Trophoblast cell (in vitro differentiated cells and primary cell): ENCODE measurements at places on chromosomes 6 and 20.

DNA sequence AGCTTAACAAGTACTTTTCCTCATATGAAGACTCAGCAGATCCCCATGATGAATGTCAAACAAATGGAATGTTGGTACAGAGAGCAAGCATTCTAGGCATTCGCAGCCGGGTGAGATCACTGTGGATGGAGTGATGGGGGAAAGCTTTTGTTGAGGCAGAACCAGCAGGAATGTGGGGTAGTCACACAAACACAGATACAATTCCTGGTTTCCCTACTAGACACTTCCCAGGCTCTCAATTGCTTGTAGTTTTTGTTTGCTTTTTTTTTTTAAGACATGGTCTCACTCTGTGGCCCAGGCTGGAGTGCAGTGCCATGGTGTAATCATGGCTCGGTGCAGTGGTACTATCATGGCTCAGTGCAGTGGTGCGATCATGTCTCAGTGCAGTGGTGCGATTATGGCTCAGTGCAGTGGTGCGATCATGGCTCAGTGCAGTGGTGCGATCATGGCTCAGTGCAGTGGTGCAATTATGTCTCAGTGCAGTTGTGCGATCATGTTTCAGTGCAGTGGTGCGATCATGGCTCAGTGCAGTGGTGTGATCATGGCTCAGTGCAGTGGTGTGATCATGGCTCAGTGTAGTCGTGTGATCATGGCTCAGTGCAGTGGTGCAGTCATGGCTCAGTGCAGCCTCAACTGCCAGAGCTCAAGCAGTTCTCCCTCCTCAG lies 15.4 kb upstream of the IER3 start:
- peak; percentile 86 for DNase-seq

GRCh38 chr6:49730251-49730650 lies 13.9 kb downstream of the CRISP3 start:
- DNase-seq, result no peak

DNA sequence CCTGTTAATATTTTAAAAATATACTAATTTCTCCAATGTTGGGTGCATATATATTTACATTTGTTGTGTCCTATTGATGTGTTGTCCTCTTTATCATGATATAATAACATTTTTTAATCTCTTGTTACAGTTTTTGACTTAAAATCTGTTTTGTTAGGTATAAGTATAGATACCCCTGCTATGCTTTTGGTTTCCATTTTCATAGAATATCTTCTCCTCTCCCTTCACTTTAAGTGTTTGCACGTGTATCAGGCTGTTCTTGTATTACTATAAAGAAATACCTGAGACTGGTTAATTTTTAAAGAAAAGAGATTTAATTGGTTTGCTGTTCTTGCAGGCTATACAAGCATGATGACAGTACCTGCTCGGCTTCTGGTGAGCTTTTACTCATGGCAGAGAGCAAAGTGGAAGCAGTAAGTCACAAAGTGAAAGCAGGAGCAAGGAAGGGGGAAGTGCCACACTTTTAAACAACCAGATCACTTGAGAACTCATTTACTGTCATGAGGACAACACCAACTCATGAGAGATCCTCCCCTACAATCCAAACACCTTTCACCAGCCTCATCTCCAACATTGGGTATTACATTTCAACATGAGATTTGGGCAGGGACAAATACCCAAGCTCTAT lies 340.5 kb upstream of the SYNCRIP start:
- DNase-seq, result no peak

- DNase-seq, result no peak
Observed at GRCh38 chr6:127879685-127880084, 21.2 kb downstream of the THEMIS start.

DNA sequence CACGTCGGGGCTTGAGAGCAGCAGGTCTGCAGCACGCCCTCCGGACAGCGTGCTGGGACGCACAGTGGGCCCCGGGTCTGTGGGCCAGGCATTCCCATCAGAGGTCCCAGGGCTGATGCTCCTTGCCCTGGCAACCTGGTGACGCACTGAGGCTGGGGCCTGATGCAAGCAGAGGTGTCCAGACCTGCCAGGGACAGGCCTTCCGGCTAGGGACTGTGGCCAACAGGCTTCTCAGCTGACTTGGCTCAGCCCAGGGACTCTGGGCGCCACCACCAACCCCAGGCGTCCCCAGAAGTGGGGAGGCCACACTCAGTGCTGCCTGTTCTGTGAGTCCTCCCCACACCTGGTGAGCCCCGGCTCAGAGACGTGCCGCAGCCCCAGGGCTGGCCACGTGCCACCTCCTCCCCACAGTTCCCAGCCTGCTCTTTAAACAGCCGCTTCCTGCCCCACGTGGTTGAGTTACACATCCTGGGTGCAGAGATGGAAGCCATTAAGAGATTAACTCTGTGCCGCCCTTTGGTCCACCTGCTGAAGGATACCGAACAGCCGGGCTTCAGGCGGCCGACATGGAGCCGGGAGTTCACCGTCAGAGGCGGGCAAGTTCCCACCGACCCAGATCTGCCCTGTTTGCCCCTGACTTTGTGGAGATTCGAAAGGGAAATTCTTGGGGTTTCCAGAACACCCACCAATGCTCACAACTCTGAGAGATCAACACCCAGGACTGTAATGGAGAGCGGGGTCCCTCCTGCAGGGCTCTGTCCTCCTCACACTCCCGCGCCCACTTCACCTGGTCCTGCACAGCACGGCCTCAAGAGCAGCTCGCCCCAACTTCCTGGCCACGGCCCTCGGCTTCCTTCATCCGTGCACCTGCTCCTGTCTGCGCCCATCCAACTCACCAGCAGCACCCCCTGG lies 37.6 kb upstream of the ZBP1 start:
- DNase-seq, result no peak

DNA sequence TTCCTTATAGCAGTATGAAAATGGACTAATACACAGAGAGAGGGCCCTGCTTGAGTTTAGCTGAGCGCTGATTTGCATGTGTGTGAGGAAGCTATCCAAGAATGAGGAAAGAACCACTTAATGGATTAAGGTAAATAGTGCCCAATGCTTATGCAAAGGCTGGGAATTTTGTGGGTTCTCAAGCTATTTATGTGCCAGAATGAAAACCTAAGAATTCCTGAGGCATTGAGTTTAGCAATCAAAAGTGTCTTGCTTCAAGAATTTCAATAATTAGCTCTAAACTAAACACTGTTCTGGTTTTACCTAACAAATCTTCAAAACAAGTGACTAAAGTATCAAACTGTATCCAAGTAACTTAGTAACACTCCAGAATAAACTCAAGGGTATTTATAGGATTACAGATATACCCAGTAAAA lies 7.0 kb upstream of the OR14J1 start:
- no peak for DNase-seq

DNA sequence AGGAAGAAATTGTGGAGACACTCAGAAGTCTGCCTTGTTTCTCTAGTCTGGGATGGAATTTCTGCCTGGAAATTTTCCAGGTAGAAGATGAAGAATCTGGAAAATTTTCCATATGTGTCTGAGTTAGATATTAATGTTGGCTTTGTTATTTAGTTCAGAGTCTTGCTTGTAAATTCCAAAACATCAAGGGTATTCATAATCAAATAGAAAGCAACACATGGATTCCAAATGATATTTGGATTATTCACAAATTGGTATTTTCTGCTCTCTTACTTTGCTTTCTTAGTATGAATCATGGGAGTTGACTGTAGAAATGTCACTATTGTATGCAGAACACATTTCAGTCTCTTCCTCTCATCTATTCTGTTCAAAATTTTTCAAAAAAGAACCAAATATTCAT lies 116.0 kb downstream of the GRIK2 start:
- DNase-seq, result no peak

GRCh38 chr20:31452575-31452974 lies 12.1 kb downstream of the DEFB123 start:
- DNase-seq, result no peak

DNA sequence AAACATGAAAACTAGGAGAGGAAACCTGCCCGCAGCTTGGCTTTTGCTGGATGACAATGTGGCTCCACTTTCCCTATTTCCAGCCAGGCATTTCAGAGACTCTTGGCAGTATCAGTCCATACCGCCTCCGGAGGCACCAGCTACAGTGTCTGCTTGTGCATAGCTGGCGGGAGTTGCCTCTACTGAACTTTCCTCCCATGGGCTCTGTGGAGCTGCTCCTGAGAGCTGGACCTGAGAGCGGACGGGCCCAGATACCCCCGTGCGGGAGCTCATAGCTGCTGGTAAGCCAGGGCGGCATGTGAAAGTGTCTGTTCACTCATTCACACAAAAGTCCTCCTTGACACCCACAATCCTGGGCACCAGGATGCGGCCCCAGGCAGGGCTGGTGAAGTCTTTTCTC lies 130.3 kb upstream of the PMEPA1 start:
- no peak for DNase-seq

- DNase-seq, result peak; percentile 54
Observed at GRCh38 chr6:134585517-134585873, 267.6 kb upstream of the SGK1 start.

DNA sequence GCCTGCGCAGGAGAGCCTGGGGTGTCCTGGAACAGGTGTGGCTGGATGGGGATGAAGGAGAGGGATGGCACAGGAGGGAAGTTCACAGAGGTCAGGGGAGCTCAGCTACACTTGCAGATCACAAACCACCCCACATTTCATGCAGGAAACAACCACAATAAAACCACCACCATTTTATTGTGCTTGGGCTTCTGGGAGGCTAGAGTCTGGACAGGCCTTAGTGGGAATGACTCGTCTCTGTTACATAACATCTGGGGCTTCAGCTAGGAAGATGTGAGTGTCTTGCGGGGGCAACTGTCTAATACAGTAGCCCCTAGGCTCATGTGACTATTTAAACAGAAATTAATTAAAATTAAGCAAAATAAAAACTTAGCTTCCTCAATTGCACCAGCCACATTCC lies 33.4 kb downstream of the SNX5 start:
- DNase-seq, result no peak

DNA sequence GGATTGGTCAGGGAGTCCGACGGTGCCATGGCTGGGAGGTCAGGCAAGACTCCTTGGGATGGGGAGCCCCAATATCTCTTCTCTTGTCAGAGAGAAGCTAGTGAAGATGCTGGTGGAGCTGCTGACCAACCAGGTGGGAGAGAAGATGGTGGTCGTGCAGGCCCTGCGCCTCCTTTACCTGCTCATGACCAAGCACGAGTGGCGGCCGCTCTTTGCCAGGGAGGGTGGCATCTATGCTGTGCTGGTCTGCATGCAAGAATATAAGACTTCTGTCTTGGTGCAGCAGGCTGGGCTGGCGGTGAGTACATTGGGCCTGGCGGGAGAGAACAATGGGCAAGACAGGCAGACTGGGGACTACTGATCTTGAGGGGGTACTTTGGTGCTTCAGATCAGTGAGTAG lies 10.9 kb downstream of the CUL9 start:
- no peak for DNase-seq

GRCh38 chr6:499617-500016 lies 108.1 kb downstream of the IRF4 start:
- DNase-seq, result no peak

- DNase-seq, result no peak
Observed at GRCh38 chr6:151142676-151143075, 97.1 kb upstream of the AKAP12 start.

DNA sequence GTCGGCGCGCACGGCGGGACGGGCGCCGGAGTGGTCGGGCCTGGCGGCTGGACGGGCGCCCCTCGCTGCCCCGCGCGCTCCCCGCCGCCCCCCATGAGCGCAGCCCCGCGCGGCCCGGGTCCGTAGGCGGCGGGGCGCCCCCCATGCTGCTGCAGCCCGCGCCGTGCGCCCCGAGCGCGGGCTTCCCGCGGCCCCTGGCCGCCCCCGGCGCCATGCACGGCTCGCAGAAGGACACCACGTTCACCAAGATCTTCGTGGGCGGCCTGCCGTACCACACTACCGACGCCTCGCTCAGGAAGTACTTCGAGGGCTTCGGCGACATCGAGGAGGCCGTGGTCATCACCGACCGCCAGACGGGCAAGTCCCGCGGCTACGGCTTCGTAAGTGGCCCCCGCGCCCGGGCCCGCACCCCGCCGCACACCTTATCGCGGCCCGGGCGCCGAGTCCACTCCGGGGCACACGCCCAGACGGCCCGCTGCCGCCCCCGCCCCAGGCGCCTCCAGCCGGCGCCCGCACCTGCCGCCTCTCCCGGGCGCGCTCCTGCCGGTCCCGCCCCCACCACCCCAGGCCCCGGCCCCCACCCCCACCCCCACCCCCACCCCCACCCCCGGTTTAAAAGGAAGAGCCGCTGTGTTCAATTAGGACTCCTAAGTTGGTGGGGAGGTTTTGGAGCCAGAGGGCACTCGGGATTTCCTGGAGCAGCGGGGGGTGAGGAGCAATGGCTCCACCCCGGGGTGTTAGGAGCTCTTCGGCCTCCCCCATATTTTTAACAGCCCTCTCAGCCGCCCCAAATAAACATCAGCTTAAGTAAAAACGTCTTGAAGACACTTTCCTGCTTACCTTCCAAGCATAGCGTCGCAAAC lies 474 bp downstream of the RBM38 start:
- no peak for DNase-seq

DNA sequence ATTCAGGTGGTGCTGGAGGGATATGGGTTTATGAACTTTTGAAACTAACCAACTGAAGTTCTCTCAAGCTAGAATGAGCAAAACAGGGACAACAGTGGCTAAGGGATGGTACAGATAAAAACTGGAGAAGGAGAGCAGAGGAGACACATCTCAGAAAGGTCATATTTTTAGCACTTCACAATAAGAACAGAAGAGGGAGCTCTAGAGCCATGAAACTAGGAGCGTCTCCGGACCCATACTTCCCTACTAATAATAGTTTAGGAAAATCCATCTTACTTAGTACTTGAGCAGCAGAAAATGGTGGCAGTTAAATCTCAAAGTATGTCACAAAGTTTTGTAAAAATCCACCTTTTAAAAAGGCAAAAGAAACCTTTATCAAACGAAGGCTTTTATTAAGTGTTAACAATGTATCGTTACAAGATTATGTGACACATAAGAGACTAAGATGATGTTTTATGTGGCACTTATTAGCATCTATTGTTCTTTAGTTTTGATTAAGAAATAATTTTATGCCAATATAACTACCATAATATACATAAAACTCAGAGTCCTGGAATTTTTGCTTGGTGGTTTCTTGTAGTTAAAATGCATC lies 278.6 kb downstream of the TBC1D32 start:
- DNase-seq, result peak; percentile 87

DNA sequence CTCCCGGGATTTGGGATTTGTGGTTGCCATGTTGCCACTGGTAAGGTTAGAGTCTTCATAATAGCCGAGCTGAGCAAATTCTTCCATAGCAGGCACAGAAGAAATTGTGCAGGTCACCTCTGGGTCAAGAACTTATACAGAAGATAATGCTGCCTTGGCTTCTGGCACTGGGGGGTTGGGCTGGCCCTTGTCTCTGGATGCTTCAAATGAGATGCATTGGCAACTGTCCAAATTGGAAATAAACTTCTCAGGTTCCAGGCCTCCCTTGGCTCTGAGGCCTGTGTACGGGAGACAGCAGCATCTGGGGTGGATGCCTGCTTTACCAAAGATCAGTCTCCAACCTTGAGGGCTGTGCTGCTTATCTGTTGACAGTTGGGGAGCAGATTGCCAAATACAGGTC lies 26.2 kb downstream of the MYO6 start:
- no peak for DNase-seq

GRCh38 chr6:150732765-150733539 lies 132.6 kb upstream of the MTHFD1L start:
- DNase-seq, result no peak

DNA sequence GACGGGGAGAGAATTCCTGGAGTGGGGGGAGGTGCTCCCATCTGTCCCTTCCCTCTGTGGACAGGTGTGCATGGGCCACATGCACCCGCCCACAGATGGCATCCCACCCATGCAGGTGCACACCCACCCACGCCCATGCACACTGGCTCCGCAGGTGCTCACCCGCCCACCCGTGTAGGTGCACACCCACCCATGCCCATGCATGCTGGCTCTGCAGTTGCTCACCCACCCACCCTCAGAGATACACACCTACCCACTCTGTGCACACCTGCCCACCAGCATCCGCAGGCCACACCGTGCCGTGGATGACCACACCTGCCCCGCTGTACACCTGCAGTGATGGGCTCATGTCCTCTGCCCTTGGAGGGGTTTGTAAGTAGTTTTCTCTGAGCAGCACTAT lies 132.0 kb downstream of the PHACTR3 start:
- DNase-seq, result no peak
